RWPE1 (cell line): ENCODE measurements at places on chromosomes 6 and 20.

DNA sequence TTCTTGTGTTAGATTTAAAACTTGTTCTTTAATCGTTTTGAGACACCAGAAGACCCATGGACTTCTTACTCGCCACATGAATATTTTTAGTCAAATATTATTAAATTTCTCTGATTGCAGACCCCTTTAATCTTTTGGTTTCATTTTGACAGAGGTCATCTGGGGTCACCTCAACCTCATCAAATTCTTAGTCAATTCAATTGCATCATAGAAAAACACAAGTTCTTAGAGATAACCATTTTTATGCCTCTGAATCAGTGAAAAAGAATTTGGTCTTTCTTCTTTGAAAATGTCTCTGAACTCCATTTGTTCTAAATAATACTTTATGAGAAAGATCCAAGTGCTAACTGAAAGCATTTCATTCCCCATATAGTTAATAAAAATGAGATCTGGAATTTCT is 55.2 kb upstream of the CBLN4 start:
- no peak for DNase-seq

DNA sequence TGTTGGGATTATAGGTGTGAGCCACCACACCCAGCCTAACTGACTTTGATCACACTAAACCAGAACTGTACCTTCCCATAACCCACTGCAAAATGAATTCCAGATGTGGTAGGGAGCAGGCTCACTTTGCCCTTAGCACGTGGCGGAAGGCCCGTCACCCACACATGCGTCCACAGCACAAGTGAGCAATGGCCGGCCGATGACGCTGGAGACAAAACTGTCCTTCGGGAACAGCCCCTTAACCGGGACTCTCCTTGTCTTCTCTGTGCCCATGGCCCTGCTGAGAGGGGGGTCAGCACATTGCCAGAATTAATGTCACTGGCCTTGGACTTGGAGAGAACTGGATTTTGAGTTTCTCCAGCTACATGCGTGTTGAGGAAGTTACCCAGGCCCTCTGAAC is 107.2 kb downstream of the TOX2 start:
- no peak for DNase-seq

- DNase-seq = peak; percentile 22
Measured at GRCh38 chr20:60300374-60300773, 342.2 kb downstream of the CDH26 start.

GRCh38 chr20:46028772-46029371 is at the start of gene SLC12A5:
Gene SLC12A5 (plus strand): TSS chr20:46029215. CDS start chr20:46029345, 130 bp downstream.
- no peak for DNase-seq

GRCh38 chr20:23178806-23179205 is 92.7 kb upstream of the CD93 start:
- no peak for DNase-seq

DNA sequence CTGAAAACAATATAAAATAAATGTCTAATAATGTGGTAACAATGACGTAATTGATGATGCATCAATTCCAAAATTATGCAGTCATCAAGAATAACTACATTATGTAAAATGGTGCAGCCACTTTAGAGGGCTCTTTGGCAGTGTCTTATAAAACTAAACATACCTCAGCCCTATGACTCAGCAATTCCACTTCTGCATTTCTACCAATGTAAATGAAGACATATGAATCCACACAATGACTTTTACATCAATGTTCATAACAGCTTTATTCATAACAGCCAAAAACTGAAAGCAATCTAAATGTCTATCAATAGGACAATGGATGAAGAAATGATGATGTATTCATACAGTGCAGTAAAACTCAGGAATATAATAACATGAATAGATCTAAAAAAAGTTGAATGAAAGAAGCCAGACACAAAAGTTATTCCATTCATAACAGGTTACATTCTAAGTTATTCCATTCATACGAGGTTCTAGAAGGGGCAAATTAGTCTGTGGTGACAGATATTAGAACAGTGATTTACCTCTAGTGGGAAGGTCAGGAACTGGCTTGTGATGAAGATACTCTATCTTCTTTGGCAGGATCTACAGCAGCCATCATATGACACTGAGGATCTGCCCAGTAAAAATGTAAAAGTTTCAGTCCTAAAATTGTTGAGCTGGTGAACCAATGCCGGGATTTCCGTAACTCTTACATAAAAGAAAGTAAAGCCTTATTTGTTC is 396.1 kb downstream of the PLCB1 start:
- no peak for DNase-seq

DNA sequence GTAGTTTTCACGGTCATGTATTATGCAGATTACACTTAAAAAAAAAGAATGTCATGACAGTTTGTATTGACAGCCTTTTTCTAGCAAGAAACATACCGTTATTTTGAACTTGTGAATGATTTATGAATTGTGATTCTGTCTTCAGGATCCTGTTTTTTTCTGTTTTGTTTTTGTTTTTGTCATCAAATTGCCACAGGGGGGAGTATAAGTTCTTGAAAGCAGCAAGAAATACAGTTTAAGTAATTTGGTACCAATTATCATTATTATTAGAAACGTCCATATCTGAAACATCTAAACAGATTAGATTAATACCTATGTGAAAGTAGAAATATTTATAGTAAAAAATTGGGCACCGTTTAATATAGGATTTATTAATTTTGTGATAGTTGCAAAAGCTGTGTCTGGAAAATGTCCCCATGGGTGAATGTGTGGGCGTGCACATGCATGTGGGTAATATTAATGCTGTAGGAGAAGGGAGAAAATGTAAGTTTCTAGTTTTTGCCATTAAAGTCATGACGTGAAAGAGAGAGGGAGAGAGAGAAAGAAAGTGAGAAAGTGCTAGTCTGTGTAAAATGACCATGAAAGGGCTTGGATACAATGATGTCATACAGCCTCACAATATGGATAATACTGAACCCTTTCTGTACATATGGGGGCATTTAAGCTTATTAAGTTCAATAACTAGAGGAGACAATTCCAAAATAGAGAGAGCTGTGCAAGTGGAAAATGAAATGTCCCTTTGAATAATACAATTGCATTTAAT is 9.4 kb upstream of the CCN2 start:
- no peak for DNase-seq

GRCh38 chr6:22343864-22344263 is 47.0 kb upstream of the PRL start:
- no peak for DNase-seq

- no peak for DNase-seq
Measured at GRCh38 chr6:107714104-107714503, 110.0 kb downstream of the SCML4 start.

DNA sequence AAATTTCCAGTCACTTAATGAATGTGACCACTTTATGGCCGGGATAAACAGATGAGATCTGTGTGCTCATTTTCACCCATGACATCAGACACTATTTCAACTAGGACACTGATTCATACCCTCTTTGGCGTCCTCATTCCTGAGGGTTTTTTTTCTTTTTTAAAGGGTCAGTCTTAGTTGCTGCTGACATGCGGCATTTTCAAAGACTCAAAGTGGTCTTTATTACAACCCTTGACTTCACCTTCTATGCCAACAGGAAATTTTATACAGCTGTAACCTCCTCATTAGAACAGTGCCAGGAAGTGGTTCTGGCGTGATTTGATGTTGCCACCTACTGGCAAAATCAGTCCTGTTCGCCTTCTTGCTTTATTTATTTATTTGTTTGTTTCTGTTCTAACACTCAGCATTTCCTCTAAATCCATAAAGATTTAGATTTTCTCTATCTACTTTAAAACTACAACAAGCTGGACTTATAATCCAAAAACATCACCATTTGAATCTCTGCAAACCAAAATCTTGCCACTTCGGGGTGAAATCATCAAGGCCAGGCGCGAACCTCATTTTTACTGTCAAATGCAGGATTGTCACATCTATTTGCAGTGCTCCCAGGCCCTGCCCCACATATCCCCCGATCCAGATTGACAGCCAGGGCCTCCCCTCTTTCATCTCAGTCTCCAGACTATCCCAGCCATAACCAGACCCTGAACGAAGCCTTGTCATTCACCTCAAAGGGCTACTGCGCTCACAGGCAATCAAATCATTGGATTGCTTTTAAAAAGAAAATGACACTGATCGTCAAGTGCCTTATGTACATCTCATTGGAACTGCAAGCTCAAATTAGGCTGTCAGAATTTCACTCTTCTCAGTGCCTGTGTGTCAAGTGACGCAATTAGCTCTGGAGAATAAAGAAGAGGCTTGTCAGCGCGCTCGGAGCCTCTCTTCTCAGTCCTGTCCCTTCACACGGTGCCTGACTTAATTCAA is 77.5 kb downstream of the C6orf118 start:
- peak; percentile 29 for DNase-seq

- no peak for DNase-seq
Measured at GRCh38 chr6:107840636-107841274, 16.6 kb upstream of the SCML4 start.

- DNase-seq = no peak
Measured at GRCh38 chr6:146965110-146965689, 239.0 kb upstream of the STXBP5 start.

DNA sequence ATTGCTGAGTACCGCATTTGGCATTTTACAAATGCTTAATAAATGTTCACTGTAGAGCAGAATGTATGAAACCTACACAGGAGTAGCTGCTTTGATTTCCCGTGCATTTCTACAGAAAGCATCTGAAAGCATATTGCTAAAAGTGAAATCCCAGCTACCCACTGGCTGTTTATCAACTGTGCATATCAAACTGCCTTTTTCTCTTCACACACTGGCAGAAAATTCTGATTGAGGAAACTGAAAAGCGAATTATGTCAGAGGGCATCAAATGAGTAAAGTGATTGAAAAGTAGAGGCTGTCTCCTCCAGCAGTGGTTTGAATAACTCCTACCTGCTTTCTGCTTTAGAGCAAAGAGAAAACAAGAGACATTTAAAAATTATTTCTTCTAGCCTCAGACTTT is 28.0 kb downstream of the STX11 start:
- DNase-seq = no peak

DNA sequence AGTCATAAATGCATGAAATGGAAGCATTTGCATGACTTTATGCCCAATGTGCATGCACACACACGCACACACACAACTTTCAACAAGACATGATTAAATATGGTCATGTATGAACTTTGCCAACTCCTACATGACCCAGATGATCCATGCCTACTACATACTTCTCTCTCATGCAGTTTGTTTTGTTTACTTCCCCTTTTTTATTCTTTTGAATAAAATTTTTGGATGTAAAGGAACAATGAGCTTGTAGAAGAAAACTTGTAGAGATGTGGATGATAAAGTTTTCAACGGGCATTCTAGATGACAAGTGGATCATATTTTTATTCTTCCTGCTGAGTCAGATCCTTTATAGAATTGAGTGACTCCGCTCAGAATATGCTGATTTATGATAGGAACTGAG is 50.8 kb upstream of the AIG1 start:
- no peak for DNase-seq

DNA sequence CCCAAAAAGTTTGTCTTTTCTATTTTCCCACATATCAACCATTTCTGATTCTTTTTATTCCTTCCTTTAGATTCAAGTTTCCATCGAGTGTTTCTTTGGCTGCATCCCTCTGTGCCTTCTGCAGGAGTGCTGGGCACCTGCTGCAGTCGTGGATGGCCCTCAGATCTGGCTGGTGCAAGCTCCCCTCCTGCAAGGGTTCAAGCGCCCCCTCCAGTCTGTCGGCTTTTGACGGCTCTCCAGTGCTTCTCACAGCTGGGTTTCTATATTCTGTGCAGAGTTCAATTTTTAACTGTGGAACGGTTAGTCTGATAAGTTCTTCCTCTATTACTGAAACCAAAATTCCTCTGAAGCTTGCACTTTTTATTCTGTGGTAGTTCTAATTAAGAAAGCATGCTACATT is 132.1 kb downstream of the HUS1B start:
- DNase-seq = no peak

DNA sequence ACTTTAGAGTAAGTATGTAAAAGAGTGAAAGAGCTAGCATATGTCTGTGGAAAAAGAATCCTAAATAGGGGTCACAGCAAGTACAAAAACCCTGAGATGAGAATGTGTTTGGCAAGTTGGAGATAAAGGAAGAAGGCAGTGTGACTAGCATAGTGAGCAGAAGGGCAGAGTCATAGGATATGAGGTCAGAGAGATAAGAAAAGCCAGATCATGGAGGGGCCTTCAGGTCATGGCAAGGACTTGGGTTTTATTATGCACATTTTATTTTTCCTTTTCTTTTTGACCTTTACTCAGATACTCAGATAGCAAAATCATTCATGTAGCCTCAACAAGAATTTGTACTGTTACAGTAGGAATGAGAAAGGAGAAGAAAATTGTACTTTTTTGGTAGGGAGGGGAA is 138.0 kb downstream of the GJA1 start:
- DNase-seq = no peak

GRCh38 chr6:122736616-122737015 is 42.9 kb upstream of the FABP7 start:
- DNase-seq = no peak

GRCh38 chr6:106820412-106820852 is 154.1 kb downstream of the CD24 start:
- no peak for DNase-seq

DNA sequence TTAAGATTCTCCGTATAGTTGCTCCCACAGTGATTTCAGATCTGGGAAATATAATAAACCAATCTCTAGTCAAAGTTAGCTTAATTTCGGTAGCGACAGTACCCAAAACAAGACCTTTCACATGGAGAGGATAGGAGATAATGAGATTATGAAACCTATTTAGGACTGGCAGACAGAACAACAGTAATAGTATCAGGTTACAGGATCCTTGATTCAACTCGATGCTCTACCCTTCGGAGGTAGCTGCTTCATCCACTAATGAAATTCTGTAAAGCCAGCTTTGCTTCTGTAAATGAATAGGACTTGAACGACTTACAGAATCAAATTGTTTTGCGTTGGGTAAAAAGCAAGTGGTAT is 534 bp upstream of the AKIRIN2 start:
- peak; percentile 51 for DNase-seq

- peak; percentile 53 for DNase-seq
Measured at GRCh38 chr6:150156460-150156859, 13.6 kb downstream of the PPP1R14C start.

DNA sequence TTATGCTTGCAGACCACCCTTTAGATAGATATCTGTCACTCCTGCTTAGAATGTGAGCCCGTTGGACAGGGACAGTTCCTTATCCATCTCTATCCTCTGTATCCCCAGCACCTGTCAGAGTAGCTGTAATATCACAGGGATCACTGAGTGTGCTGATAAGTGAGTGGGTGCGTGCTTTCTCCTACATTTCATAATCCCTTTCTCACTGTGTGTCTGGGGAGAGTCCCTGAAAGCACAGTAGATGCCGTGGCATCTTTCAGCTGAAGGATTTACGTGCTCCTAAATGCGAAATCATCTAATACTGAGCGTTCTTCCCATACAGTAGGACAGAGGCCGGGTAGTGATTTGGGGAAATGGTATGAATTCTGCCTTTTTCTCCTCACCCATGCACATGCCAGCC is 198.9 kb upstream of the SASH1 start:
- no peak for DNase-seq

- DNase-seq = no peak
Measured at GRCh38 chr6:156336089-156336488, 441.1 kb upstream of the ARID1B start.

GRCh38 chr6:131288214-131288613 is 152.9 kb downstream of the AKAP7 start:
- DNase-seq = no peak

DNA sequence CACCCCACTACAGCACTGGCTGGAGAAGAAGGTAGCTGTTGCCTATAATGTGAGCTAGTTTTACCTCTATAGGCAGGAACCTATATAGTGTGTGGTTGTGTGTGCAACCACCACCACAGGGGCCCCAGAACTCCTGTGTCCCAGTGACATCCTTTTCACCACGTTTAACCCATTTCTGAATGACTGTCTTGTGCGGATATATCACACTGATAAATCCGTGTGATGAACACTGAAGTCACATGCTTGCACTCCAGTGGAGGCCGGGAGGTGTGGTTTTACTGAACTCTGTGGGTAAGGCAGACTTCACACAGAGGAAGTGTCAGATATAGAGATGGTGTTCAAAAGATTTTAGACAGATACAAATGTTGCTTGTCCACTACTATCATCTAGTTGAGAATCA is 32.5 kb downstream of the SDHAF4 start:
- DNase-seq = no peak
